ENCODE measurements at places on chromosomes 4 and X.

DNA sequence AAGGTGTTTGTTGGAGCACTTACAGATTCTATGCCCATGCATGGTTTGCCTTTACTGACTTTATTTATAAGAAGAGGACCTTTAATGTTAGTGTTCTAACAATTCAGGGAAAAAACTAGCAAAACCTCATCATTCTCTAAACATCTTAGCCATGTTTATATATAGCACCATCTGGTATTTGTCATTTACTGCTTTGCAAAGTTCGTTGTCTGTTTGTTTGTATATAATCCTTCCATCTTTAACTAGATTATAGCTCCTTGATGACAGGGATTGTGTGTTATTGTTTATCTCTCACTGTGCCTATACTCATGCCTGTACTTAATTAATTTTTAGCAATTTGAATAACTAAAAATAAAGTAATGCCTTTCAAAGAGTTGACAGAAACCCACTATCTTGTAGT, 170.6 kb upstream of the PACRGL start:
- no peak for DNase-seq

DNA sequence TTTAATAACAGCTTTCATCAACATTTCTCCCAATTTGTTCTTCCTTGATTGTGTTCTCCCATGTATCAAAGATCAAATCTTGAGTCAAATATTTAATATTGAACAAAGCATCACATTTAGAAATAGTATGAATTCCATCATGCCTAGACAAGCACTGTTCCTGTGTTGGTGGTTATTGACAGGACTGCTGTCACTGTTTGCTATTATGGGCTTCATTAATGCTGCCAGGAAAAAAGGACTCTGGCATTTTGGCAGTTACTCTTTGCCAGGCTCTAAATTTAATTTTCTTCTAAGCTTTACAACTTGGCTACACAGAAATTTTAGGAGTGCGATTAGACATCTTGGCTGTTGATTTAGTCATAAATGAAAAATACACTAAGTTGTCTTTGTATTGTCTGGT, 295.9 kb upstream of the NRK start:
- DNase-seq: no peak

DNA sequence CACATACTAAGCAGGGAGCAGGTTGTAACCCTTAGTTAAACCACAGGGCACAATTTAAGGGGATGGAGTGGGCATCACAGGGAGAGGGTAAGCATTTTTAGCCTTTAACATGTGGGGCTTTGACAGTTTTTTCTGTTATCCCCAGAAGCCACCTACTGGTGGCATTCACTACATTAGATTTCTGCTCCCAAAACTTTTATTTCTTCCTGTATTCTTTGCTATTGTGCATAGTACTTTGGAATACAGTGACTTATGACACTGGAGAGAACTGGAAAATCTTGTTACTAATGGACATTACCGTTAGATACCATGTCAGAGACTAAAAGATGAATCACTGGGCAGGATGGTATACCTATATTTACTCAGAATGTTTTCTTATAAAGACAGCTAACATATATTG, 7.3 kb downstream of the TRIM75 start:
- DNase-seq: no peak

DNA sequence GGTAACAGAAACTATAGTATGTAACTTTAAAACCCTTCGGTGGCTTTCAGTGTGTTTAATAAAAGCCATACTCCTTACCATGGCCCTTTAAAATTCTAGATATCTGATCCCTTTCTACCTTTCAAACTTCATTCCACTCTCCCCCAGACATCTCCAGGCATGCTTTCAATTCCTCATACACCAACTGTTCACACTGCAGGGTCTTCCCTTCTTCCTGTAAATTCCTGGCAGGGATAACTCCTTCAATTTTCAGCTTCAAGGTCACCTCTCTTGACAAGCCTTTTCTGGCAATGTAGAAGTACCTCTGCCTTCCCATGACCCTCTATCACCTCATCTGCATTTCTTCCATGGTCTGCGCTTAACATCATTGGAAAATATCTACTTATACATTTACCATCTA, 60.8 kb downstream of the WDFY3 start:
- no peak for DNase-seq

DNA sequence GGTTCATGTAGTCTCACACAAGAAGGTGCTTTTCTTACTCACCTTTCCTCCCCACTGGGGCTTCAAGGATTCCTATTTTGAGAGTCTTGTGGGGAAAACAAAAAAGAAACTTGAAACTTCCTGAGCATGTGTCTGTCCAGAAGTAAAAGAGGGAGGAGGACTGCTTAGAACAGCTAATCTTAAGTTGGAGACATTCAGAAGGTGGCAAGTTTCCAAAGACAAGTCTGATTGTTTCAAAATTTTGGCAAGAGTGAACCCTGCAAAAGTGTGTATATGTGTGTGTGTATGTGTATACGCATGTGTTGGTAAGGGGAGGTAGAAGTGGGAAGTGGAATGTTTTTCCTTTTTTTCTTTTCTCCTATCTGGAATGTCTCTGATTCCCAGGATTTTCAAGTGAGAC, 189.0 kb upstream of the FRMPD4 start:
- DNase-seq: no peak

DNA sequence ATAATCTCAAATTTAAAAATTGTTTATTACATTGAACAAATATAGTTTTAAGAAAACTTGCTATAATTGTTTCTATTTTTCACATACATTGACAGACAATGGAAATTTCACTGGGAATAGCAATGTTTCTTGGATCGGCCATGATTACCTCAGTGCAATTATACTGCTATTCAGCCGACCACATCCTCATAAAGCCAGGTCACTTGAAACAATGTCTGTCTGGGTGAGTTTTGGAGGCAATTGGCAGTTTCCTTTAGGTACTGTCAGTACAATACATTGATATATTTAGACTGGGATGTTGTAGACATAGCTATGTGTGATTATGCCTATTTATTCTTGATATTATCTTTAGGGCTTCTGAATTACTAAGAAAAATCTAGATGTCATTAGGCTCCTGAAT, 89.5 kb upstream of the VEGFC start:
- DNase-seq: no peak

DNA sequence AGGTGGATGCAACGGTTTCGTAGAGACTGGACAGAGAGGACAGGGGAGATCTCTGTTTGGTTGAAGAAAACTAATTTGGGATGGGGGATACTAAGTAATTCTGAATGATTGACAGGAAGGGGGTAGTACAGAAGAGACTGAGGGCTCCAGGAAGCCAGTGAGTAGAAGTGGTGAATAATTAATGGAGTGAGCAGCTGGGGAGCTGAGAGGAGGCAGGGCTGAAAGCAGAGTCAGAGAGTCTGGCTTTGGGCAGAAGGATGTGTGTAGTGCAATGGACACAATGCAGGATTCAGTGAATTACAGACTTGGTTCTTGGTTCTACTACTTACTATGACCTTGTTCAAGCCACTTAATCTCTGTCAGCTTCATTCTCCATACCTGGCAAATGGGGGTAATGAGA, 161.7 kb downstream of the RBMX2 start:
- no peak for DNase-seq

DNA sequence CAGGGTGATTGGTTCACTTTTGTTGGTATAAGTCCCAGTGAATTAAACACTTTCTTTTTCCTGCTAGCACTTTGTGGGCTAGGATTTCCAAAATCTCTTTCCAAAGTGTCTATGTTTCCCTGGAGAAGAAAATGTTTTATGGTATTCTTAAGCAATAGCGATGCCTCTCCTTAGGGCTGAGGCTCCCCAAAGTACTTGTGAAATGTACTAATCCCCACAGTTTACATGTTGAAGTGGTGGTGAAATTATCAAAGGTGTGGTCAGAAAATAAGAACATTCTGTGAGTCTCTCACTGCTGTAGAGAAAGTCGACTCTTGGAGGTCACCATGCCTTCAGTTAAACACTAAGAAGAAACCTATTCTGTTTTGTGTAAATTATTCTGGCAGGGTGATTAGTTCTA, 51.5 kb upstream of the AMELX start:
- DNase-seq: no peak

DNA sequence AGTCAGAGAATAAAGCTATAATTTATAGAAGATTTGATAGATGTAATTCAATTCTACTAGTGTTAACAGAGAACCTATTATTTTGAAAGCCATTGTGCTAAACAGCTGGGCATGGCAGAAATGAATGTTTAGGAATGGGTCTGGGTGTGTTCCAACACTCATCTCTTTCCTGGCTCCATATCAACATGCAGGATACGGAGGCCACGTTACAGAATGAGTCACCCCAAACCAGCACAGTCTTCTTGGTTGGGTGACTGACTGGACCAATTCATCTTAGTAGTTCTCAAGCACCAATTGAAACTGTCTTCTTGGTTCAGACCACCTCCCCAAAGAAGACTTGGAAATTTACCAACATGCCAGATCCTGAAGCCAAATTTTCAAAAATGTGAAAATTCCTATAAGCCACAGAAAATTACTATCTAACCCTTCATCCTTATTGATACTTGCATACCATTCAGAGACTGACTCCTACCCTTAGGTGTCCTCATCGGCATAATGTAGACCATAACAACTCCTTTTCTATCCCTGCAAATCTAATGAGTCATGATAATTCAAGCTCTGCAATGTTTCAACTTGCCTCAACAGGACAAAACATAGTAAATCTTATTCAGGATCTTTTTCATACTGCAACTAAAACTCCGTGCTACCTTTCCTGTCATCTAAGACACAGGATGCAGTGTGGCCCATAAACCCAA, 52.0 kb upstream of the ATOH1 start:
- no peak for DNase-seq

- DNase-seq: no peak
These were observed 78.9 kb upstream of the FMR1 start for GRCh38 chrX:147832707-147833348.

DNA sequence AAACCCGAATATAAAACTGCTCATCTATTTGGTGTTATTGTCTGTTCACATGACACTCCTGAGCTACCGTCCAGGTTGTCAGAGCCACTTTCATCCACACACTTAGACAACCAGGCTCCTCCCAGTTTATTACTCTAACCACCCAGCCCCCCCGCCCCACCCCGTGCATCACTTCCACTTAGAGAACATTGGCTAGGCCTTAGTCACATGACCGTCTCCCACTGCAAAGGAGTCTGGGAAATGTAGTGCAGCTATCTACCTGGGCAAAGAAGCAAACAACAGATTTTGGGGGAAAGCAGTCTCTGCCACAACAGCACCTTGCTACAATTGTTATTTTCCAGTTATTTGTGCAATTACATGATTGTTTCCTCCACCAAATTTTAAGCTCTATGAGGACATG, 57.6 kb upstream of the RBPJ start:
- DNase-seq: no peak

- no peak for DNase-seq
These were observed 15.3 kb downstream of the SEPTIN6 start for GRCh38 chrX:119677654-119677981.

- DNase-seq: no peak
These were observed 71.5 kb downstream of the TMEM47 start for GRCh38 chrX:34585561-34585960.

Measured in activated T-cell treated with anti-CD3 and anti-CD28 coated beads for 24 hours (primary cell).